NCI-H1694 (cell line): ENCODE measurements at places on chromosomes 2 and 18.

GRCh38 chr2:178115271-178115670 is 3.0 kb downstream of the RBM45 start:
- DNase-seq, result no peak

DNA sequence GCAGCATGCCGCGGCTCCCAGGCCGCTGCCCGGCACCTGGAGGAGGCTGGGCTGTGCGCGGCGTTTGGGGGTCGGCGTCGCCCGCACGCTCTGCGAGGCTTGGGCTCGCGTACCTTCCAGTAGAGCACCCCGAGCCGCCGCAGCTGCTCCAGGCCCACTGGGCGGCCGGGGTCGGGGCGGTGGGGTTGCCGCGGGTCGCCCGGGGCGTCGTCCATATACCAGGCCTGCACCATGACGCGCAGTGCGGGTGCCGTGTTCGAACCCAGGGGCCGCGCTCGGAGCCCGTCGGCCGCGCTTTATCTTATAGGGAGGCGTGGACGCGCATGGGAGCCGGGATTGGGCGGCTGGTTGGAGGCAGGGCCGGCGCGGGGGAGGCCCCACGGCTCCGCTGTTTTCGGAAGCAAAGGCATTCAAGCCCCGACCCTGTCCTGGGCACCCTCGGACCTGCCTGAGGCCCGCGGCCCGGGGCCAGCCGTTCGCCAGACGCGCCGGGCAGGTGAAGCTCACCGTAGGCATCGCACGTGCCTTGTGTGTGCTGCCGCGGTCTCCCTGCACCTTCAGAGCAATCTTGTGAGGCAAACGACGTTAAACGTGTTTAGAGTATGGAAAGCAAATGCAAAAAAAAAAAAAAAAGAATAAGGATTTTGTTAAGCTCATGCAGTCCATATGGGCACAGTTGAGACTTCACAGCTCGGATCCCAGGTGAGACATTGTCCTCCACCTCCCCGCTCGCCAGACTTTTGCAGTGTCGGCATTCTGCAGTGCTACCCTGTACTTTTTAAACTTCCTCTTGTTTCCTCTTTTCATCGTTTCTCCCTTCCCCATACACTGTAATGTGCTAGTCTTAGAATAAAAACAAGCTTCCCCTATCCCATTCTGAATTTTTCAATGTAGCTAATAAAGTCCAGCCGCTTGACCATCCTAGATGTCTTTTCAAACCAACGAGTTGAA is at the start of gene ADI1:
Gene ADI1 (minus strand): TSS at position 277 of the 951 bp plus-strand sequence. CDS start 44 bp downstream, at position 233.
- DNase-seq, result peak; percentile 77

DNA sequence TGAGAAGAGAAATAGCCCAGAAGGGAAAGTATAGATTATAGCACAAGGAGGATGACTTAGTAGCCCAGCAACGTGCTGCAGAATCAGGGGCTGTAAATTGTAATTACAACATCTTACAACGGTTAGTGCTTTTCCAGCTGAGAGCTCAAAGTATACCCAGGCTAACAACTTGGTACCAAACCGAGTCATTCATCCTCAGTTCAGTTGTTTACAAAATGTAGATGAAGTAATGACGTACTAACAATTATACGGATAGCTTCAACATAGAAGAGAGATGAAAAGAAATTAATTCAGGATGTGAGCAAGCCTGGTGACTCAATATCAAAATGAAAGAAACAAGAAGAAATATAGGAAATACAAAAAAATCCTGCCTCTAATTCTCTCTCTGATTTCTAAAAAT is 99.2 kb downstream of the DYNAP start:
- DNase-seq, result no peak

- DNase-seq, result no peak
Observed at GRCh38 chr18:11985586-11985985, 4.3 kb downstream of the IMPA2 start.

DNA sequence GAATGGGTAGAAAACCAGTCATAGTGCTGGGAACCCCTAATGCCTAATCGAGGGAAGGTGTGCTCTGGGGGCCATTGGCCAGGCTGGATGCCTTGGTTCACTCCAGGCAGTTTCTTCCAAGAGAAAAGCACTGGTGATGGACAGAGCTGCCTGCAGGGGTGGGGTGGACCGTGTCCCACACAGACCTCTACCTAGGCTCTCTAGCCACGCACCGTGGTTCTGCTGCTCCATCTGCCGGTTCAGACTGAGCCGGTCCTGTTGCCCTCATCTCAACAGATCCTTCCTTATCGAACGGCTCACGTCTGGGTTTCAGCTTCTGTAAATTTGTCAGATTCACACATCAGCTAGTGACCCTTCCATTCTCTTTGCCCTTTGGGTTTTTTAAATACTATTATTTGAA is 46.4 kb downstream of the RALB start:
- DNase-seq, result no peak

GRCh38 chr2:223822818-223823217 is 14.6 kb downstream of the AP1S3 start:
- DNase-seq, result no peak

- no peak for DNase-seq
Observed at GRCh38 chr2:153373510-153374279, 104.9 kb downstream of the RPRM start.

- DNase-seq, result no peak
Observed at GRCh38 chr18:10379522-10379921, 74.9 kb upstream of the APCDD1 start.

- DNase-seq, result no peak
Observed at GRCh38 chr2:206875701-206876100, 63.6 kb upstream of the CPO start.

DNA sequence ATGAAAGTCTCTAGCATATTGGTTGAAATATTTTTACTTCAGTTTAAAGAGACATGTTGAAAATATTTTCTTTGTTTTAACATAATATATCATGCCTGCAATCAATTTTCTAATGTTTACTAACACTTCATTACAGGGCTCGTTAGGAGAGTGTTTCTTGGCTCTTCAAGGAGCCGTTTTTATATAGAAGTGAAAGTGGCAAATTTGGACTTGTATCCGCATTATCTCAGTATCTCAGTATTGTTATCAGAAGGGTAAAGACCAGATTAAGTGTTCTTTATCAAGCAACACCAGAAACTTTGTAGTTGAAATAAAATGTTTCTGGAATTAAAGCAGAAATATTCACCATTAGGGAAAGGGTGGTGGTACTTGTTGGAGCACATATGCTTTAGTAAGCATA is 97.8 kb downstream of the BABAM2 start:
- no peak for DNase-seq

DNA sequence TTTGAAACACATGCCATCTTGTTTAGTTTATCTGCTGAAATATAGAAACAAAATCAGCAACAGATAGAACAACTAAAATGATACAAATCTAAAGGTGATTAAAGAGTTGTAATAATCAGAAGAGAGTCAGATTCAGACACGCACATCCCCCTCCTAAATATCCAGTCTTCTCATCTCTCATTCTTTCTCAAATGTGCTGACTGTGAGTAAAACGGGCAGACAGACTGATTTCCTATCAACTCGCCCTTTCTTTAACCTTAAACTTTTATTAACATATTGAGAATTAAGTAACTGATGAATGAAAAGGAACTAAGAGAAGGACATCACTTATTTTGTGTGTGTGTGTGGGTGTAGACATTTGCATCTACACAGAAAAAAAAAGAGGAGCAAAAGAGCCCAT is 34.6 kb upstream of the SPP2 start:
- no peak for DNase-seq

- DNase-seq, result no peak
Observed at GRCh38 chr2:172342611-172343010, 84.8 kb upstream of the ITGA6 start.

DNA sequence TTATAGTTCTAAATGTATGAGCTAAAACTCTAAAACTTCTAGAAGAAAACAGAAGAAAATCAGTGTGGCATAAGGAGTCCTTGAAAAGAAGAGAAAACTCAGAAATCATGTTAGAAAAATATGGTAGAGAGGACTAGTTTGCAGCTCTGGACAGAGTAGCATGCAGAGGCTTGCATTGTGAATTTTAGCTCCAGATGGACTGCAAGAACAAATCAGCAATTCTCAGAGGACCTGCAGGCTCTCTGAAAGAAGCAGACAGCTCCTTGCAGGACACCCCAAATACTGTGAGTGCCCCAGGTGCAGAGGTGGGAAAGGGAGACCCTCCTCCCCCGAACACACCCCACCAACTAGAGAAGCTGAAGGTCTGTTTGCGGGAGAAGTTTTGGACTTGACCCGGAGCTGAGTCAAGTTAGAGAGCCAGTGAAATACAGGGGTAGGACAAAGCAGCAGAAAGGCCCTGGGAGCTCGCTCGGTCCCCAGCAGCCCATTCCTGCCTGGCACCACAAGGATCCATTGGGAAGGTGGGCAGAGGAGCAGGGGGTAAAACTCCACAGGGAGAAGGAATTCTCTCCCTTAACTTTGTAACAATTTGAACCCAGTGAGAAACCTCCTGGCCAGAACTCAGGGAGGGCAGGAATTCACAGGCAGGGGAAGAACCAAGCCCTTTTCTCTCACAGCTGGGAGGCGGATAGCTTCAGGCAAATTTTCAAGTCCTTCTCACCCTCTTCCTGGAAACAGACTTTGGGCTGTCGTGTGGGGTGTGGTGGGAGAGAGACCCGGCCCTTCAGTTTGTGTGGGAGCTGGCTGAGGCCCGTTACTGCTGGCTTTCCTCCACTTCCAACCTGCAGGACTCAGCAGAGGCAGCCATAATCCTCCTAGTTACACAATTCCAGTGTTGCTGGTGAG is 216.2 kb upstream of the SLC35G4 start:
- DNase-seq, result no peak

GRCh38 chr2:216195565-216196029 is 86.4 kb downstream of the XRCC5 start:
- no peak for DNase-seq

- DNase-seq, result no peak
Observed at GRCh38 chr2:18588049-18588448, 1.3 kb downstream of the NT5C1B start.

DNA sequence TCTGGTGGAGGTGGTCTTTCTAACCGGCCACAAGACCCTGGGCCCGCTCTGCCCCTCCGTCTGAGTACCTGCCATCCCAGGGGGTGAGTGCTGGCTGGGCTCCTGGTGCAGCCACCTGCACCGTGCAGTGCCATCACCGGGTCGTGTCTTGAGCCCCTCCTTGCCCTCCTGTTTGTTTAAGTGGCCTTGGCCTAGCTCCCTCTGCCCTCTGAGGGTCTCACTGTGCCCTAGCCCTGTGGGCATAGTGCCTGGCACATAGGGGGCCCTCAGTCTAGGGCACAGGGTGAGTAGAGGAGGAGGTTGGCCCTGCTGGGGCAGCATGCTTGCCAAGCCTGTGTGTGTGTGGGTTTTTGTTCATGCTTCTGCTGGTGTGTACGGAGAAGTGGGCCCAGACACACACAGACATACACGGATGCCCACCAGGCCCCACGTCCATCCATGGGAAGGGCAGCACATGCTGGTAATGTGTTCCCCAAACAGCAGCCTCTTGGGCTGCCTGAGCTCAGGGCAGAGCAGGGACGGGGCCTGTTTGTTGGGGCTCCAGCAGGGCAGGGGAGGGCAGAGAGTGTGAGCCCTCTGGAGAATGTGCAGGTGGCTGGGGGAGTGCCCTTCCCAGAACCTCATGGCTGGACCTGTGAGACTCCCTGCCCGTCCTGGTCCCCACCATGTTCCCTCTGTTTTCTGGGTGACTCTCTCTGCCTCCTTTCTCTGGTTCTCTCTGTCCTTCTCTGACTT is 94.6 kb downstream of the GLI2 start:
- DNase-seq, result no peak

DNA sequence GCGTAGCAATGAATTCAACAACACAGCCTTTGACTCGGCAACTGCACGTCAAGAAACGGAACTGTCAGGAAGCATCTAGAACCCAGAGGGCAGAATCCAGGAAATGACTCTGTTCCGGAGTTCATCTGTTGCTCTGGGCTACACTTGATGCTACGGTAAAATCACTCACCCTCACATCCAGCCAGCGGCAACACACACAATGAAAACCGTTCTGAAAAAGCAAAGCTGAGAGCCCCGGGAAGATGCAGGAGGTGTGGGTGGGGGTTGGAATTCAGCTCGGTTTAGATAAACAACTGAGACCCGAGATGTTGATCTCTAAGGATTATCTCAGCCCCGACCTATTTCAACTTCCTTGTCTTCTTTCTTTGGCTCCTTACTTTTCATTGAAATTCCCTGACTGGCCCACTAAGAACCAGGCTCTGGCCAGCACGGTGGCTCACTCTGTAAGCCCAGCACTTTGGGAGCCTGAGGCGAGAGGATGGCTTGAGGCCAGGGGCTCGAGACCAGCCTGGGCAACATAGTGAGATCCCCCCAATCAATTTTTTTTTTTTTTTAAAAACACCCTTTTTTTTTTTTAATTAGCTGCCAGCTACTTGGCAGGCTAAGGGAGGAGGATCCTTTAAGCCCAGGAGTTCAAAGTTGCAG is 13.3 kb upstream of the RAB17 start:
- DNase-seq, result no peak

DNA sequence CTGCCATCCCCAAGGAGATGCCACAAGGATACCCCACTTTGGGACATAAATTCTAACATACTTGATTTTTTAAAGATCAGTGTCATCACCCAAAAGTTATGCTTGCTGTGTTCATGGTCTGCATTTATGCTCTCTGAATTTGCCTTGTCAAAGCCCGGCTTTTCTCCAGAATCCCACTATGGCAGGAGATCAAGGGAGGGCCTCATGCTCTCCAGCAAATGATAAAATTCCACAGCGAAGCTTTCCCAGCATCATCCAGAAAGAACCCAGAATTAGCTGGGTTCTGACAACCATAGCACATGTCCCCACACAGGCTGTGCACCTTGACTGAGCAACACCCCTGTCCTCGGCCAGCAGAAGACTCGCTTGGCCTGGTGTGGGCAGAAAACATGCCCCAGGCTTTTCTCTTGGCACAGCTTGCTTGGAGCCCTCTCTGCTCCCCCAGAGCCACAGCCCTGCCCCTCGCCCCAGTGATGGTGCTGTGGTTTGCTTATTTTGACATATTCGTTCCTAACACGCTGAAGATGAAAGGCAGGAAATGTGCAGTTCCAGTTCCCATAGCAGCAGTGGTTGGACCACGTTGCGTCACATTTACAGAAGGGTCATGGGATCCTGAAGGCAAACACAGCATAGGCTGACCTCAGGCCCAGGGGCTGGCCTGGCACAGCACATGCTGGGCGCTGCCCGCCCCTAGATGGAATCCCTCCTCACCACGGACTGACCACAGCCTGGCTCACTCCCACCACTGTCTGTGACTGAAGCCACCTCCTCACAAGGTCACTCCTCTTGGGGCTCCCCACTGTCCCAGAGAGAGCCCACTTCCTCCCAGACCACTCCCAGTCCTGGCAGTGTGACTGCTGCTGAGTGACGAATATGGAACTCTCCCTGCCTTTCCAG is 14.1 kb upstream of the CHRNA1 start:
- DNase-seq, result no peak

DNA sequence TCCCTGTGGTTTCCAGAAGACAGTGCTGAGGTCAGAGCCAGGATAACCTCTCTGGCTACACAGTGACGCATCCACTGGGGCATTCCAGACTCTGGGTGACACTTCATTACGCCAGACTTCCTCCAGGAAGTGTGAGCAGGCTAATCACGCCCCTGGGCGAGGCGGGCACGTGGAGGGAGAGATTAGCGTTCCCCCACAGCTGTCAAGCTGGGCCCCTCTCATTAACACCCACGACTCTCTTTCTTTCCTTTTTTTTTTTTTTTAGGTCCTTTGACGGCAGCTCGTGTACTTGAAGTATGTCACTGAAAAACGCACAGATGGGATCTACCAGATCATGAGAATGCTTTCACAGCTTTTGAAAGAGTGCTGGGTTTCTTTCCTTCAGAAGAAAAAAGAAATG is 274.6 kb downstream of the AFF3 start:
- no peak for DNase-seq
